ENCODE measurements at places on chromosomes 12 and 14. TPM values are rescaled to one million over a fixed set of nuclear protein-coding genes. Genes with fewer than 3 reads are reported as not detected.

Gene KLRK1
- total RNA-seq, result 0.44 TPM

DNA sequence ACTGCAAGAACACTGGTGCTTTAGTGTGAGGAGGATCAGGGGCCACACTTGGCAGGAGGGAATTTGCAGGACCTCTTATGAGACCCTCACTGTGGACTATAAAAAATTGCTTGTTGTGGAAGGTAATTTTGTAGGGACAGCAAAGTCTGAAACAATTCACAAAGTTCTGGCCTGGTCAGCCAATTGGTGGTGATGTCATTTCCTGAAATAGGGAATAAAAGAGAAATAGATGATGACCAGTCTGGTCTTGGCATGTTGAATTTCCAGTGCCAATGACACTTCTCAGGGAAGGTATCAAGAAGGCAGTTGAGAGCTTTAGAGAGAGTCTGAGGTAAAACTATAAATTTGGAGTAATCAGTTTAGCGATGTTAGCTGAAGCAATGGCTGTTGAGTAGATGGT, 129.3 kb upstream of the LMNTD1 start:
- H3K4me1 ChIP-seq, result no peaks in the 10 kb centered on the region
- no peak overlapping the region for H3K27ac ChIP-seq
- H3K36me3 ChIP-seq, result no peaks in the 10 kb centered on the region
- no peaks in the 10 kb centered on the region for H3K27me3 ChIP-seq
- no peak overlapping the region for H3K4me3 ChIP-seq

Gene TESPA1
- 0.44 TPM for total RNA-seq

DNA sequence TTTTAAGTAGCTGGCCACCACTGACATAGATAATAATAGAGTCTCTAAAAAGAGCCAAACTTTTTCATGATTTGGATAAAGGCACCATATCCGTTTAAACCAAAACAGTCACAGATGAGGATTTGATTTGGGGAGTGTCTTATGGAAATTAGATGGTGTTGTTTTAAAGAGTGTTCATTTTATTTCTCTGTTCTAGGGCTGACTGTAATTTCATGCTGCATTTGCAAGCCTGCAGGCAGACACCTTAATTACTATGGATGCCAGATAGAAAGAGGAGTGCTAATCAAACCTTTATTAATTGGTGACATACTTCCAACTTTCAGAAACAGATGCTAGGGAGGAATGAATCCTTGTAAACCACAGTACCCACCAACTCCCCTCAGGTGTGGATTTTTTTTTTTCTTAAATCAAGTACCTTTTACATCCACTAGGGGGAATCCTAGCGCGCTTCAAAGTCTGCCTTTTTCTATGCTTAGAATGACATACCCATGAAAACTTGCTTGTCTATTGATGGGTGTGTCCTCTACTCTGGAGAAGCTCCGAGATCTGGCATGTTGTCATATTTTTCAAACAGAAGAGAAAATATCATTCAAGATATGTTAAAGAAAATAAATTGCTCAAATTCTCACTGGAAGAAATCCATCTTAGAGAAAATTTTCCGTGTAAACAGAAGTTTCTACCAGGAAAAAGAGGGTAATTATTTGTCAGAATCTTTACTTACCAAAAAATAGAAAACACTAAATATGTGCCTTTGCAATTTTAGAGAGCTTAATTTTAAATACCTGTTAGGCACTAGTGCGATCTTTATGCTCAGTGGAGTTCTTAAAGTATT, 14.2 kb upstream of the PLXNC1 start:
- no peaks in the 10 kb centered on the region for H3K4me1 ChIP-seq
- H3K27ac ChIP-seq, result no peak overlapping the region
- H3K4me3 ChIP-seq, result no peak overlapping the region
- H3K27me3 ChIP-seq, result no peaks in the 10 kb centered on the region

Gene TTC7B
- 17.6 TPM for total RNA-seq

DNA sequence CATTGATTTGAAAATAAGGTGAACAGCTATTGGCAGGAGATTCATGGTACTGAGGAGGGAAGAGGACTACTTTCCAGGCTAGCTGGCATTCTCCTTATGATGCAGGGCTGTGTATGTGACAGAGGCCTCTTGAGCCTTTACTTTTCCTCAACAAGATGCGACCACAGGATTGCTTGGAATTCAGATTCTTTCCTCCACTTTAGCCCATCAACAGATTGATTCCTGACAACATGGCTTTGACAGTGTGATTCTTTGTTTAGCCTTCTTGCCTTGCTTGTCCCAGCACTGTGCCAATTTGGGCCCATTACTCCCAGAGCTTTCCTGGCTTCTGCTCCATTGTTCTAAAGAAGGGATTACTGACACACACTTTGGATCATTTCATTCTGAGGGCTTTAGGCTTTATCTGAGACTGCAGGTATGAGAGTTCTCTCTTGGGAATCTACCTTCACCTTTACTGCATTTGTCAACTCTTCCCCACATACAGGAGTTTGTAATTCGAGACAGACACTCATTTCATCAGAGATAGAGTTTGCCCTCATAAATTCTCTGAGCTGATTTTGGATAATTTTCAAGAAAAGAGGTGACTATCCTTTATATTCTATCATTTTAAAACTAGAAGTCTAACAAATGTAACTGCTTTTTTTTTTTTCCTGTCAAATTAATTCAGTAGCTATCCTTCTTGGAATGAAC, 206.4 kb upstream of the GZMB start:
- H3K27me3 ChIP-seq, result no peaks in the 10 kb centered on the region
- no peaks in the 10 kb centered on the region for H3K36me3 ChIP-seq
- H3K4me1 ChIP-seq, result no peaks in the 10 kb centered on the region
- no peak overlapping the region for H3K4me3 ChIP-seq
- no peak for DNase-seq

Gene ASB2
- 32.3 TPM for total RNA-seq

Gene GYS2
- total RNA-seq, result 0.13 TPM

- DNase-seq, result no peak
- peaks cover 6% of the 10 kb centered on the region for H3K36me3 ChIP-seq
- no peak overlapping the region for H3K4me3 ChIP-seq
- no peaks in the 10 kb centered on the region for H3K27me3 ChIP-seq
- peaks cover 37% of the 10 kb centered on the region for H3K4me1 ChIP-seq
Measured at GRCh38 chr14:33933386-33933933, 17.4 kb downstream of the EGLN3 start.

DNA sequence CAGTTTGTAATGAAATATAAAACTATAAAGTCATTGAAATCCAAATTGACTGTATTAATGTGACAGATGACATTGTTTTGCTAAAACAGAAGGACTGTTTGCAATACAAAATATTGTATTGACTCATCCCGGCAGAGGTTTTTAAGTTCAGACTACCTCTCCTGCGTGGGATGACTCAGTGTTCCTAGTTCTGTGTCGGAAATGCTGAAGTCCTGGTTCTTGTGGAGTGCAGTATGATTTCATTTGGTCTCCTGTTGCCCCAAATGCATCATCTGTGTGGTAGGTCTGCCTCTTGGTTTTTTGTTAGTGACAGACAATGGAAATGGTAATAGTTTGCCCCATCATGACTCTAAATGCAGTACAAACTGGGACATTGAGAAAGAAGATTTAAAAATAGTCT, 27.8 kb downstream of the PELI2 start:
- H3K36me3 ChIP-seq, result no peaks in the 10 kb centered on the region
- no peak for DNase-seq
- H3K27me3 ChIP-seq, result no peaks in the 10 kb centered on the region
- no peaks in the 10 kb centered on the region for H3K4me1 ChIP-seq

GRCh38 chr14:73712540-73713180, 1.5 kb downstream of the PNMA1 start:
- peaks cover 14% of the 10 kb centered on the region for H3K36me3 ChIP-seq
- peak; percentile 40 for DNase-seq
- H3K4me1 ChIP-seq, result peaks cover 21% of the 10 kb centered on the region
- H3K4me3 ChIP-seq, result peak overlapping the region; percentile 83
- peak overlapping the region; percentile 55 for H3K27ac ChIP-seq

DNA sequence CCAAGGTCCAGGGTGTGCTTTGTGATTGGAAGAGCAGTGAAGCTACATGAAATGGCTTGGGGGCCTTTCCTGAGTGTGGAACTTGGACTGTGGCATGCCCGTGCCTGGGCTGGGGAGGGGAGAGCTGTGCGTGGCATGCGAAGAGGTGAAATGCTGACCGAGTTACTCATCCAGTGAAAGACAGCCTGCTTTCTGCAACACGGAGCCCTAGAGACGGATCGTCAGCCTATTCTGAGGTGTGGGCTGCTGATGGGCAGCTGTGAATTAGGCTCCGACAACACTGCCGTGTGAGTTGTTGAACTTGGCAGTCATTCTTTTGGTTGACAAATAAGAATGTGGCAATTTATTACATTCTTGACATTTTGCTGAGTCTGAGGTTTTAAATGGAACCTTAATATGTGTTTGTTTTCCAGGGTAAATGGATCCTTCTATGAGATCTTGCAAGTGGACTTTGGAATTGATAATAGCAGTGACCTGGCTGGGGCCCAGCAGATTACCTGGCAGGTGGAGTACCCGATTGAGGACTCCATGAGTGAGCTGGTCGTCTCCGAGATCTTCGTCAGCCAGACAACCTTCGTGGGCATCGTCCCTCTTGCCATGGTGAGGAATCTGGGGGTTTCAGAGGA, 453.9 kb downstream of the AACS start:
- no peak for DNase-seq
- H3K27me3 ChIP-seq, result peaks cover 2% of the 10 kb centered on the region
- H3K36me3 ChIP-seq, result no peaks in the 10 kb centered on the region

- H3K27me3 ChIP-seq, result no peaks in the 10 kb centered on the region
- no peak overlapping the region for H3K4me3 ChIP-seq
- H3K36me3 ChIP-seq, result peaks cover 4% of the 10 kb centered on the region
Measured at GRCh38 chr12:69671597-69671996, 27.5 kb downstream of the BEST3 start.

- no peak overlapping the region for H3K4me3 ChIP-seq
- H3K36me3 ChIP-seq, result no peaks in the 10 kb centered on the region
- peaks cover 13% of the 10 kb centered on the region for H3K4me1 ChIP-seq
- H3K27ac ChIP-seq, result peak overlapping the region; percentile 35
- peak; percentile 71 for DNase-seq
Measured at GRCh38 chr12:127143020-127143419, 1124.0 kb upstream of the TMEM132C start.

Gene BDKRB2
- 3.5 TPM for total RNA-seq

Gene DAD1
- 179 TPM for total RNA-seq

Gene OR2AP1
- total RNA-seq, result not detected

DNA sequence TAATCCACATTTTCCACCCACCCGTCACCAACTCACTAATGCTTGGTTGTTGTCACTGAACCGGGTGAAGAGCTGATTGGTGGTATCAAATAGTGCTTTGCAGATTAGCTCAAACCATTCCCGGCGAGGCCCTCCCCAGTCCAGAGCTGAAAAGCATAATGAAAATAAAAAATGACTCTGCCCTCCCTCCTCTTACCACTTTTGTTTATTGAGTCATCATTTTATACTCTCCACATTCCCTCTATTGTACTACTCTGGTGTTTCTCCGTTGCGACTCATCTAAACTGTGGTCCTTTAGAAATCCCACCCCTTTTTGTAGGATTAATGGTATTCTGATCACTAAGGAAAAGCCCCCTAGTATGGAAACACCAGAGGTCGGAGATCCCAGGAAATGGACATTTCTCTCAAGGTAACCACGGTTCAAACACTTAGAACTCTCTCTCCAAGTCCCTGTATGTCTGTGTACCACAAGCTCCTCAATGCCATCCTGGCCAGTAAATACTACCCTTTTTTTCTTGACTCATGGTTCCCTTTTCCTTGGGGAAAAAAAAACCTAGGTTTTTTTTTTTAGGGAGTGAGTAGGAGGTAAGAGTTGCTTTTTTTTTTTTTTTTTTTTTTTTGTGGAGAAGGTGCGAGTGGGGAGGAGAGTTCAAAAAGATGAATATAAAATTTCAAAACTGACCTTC, 42.0 kb downstream of the AREL1 start:
- H3K27me3 ChIP-seq, result no peaks in the 10 kb centered on the region
- H3K27ac ChIP-seq, result no peak overlapping the region
- no peaks in the 10 kb centered on the region for H3K4me1 ChIP-seq
- peaks cover 56% of the 10 kb centered on the region for H3K36me3 ChIP-seq
- DNase-seq, result no peak

DNA sequence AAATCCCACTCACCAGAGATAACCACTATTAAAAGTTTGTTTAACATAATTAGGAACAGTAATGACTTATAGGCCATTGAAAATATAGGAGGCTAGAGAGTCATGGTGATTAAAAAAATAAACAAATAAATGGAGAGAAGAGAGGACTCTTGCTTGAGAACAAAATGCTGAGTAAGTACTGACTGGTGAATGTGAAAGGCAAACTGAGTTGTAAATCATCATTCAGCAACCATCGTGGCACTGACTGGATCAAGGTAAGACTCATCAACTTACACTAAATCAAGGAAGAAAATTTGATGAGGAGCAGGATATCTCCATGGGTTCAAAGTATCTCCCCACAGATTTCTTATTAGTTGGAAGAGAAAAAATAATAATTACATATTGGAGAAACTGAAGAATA, 14.1 kb upstream of the YBX3 start:
- H3K4me3 ChIP-seq, result no peak overlapping the region
- no peak for DNase-seq
- no peaks in the 10 kb centered on the region for H3K4me1 ChIP-seq
- no peak overlapping the region for H3K27ac ChIP-seq
- peaks cover 13% of the 10 kb centered on the region for H3K27me3 ChIP-seq
- H3K36me3 ChIP-seq, result no peaks in the 10 kb centered on the region

- H3K4me1 ChIP-seq, result peaks cover 15% of the 10 kb centered on the region
- H3K27ac ChIP-seq, result peak within 1 kb of the TSS; percentile 95
- peak within 1 kb of the TSS; percentile 97 for H3K4me3 ChIP-seq
- no peaks in the 10 kb centered on the region for H3K27me3 ChIP-seq
- peak; percentile 87 for DNase-seq
Measured at GRCh38 chr12:111598637-111599452, at the start of gene ATXN2. Gene ATXN2, minus strand, starts transcription at chr12:111599315. Its CDS starts 281 bp downstream, at chr12:111599034.

DNA sequence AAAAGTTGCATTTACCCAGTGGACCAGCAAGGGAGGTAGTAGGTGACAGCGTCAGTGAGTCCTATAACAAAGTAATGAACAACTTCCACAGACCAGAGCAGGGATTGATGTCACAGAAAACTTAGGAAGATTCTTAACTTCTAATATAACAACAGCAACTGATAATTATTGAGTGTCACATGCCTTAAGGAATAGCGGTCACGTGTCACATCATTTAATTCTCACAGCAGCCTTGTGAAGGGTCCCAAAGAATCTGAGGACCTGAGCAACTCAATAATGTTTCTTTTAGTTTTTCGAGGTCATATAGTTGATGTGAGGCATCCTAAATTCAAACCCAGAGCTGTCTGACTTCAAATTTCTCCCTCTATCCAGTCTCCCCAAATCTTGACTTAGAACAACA, 422.2 kb downstream of the EGLN3 start:
- no peak overlapping the region for H3K4me3 ChIP-seq
- H3K27ac ChIP-seq, result no peak overlapping the region
- no peaks in the 10 kb centered on the region for H3K27me3 ChIP-seq

DNA sequence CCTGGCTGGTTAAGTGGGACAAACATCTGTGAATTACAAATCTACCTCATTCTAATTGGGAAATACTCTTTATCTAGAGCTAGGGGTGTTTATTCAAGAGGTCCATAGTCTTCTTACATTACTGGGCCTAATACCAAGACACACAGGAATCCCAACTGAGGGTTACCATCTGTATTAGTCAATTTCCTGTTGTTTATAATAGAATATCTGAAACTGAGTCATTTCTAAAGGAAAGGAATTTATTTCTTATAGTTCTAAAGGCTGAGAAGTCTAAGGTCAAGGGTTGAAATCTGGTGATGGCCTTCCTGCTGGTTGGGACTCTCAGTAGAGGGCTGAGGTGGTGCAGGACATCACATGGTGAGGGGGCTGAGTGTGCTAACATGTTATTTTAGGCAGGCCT, 36.0 kb downstream of the RTRAF start:
- no peak for DNase-seq
- no peak overlapping the region for H3K27ac ChIP-seq
- peaks cover 33% of the 10 kb centered on the region for H3K4me1 ChIP-seq
- no peaks in the 10 kb centered on the region for H3K27me3 ChIP-seq
- H3K36me3 ChIP-seq, result peaks cover 9% of the 10 kb centered on the region

Gene B4GALNT1
- 1.4 TPM for total RNA-seq

Gene ANKRD33
- total RNA-seq, result 0.04 TPM

Gene FAM186B
- total RNA-seq, result 0.18 TPM

Gene DAO
- 0.09 TPM for total RNA-seq

Data from muscle of leg (tissue), 16 donors.